Caki2 (cell line): ENCODE measurements at places on chromosomes 6 and 20.

DNA sequence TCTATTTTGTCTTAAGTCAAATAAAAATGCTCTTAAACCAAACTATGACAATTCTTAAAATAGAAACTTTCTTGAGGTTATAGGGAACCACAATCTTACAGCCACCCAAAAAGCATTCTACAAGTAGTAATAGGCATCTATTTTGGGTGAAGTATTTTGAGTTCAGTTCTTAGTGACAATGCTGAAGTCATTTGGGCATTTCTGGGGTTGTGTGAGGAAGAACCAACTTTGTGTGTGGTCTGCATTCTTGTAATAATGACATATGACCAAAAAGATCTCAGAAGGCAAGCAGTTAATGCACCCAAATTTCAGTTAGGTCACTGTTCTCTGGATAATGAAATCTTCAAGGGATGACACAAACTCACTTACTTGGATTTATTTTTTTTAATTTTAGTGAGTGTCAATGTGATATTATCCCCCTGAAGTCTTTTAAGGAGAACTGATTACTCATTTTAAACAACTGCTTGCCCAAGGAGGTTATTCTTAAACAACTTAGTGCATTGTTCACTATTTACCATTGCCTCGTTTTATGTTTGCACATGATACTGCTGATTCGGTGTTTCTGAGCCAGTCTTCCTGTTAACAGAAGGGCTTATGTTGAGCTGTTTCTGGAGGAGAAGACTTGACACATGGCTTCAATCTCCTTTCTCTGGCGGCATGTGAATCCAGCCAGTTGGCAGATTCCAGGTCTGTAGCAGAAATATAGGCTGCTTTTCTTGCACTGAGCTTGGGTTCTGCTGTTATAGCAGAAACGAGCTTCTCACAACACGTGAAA, 618.9 kb downstream of the BCKDHB start:
- no peak for DNase-seq

- DNase-seq = no peak
Measured at GRCh38 chr6:21305893-21306332, 287.6 kb upstream of the SOX4 start.

- DNase-seq = no peak
Measured at GRCh38 chr6:158717341-158718330, 67.8 kb downstream of the SYTL3 start.

DNA sequence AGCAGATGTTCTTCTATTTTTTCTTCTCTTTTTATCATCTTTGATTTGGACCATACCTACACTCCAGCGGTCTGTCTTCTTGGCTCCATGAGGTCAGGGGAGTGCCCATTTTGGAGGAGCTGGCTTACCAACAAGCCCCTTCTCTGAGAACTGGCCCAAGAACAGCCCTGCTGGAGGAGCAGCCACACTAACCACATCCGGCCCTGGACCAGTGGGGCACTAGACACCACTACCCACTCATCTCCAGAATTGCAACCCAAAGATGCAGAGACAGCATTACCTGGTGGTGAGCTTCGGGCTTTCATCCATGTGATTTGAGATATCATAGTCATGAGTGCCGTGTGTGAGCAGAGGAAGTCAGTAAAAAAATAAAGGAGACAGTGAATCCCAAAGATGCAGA, 599.4 kb upstream of the CDH4 start:
- DNase-seq = no peak

GRCh38 chr6:15089569-15090144, 156.2 kb upstream of the JARID2 start:
- no peak for DNase-seq

GRCh38 chr6:137923866-137924653, 57.0 kb downstream of the TNFAIP3 start:
- DNase-seq = no peak

GRCh38 chr20:62603907-62604785, 38.2 kb upstream of the SLCO4A1 start:
- no peak for DNase-seq

GRCh38 chr6:13165502-13166172, 162.7 kb downstream of the TBC1D7 start:
- no peak for DNase-seq

DNA sequence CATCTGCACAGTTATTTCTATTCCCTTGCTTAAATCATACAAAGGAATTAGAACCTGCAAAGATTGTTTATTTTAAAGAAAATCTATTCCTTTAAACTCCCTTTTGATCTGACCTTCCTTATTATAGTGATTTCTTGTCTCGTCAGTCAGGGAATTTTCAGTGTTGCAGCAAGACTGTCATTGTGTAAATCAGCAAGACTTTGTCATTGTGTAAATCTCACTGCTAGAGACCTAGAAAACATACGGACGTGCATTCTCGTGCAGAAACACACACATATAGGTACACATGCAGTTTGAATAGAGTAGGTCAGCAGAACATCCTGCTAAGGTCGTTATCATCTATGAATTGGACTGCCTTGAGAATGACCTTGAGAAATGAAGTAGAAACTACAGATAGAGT, 6.2 kb upstream of the SGK1 start:
- DNase-seq = no peak

DNA sequence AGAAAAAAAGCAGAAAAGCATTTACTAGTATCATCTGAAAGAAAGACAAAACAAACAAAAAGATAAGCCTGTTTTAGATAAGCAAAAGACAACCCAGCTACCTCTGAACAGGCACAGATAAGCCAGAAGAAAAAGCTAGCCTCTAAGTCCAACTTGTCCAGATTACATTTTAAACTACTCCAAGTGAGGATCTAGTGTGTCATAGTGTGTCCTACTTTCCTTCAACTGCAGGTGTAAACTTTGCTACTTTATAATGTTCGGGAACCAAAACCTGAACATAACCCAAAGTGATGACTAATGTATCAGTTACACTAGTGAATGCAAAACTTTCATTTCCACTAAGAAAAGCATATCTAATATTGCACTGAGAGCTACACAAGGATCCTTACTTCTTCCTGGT, 19.5 kb downstream of the ADNP start:
- no peak for DNase-seq

- no peak for DNase-seq
Measured at GRCh38 chr20:18754030-18754652, 59.4 kb upstream of the SCP2D1 start.

DNA sequence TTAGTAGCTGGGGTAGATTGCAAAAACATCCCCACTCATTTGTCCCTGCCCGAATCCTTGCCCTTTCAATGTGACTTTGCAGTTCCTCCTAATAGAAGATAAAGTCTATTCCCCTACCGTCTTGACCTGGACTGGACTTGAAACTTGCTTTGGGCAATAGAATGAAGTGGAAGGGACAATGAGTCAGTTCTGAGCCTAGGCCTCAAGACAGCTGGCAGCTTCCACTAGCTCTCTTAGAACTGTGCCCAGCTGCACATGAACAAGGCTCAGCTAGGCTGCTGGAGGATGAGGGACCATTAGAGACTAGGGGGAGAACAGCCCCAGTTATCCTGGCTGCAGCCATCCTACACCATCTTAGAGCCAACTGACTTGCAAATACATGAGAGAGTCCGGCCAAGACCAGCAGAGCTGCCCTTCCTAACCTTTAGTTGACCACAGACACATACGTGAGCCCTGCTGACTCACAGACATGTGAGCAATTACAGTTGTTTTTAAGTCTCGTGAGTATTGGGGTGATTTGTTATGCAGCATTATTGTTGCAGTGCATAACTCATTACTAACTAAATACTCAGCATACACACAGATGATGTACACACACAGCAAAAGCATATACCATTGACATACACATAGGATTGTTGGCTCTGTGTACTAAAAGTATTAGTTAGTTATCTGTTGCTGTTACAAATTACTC, 105.5 kb downstream of the DHX35 start:
- no peak for DNase-seq
